Muscle of leg (tissue), 16 donors: ENCODE measurements at places on chromosomes 13 and 19. TPM values are rescaled to one million over a fixed set of nuclear protein-coding genes. Genes with fewer than 3 reads are reported as not detected.

GRCh38 chr13:101150998-101151397, 265.3 kb downstream of the NALCN start:
- DNase-seq: peak; percentile 59

Gene DMKN
- polyA plus RNA-seq: 22.6 TPM

DNA sequence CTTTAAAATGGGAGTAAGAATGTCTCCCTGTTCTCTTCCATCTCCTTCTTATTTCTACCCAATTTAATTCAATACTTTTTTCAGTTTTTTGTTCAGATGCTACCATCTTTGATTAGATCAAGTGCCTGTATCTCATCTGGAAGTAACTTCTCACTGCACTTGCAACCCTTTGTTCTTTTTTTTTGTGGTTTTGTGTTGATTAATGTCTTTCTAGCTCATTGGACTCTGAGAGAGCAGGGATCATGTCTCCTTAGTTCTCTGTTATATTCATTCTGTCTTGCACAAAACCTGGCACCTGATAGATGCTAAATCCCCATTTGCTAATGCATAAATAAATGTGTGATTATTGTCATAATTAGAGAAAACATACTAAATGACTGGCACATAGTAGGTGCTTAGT, 834 bp upstream of the ITGBL1 start:
- no peak for DNase-seq

DNA sequence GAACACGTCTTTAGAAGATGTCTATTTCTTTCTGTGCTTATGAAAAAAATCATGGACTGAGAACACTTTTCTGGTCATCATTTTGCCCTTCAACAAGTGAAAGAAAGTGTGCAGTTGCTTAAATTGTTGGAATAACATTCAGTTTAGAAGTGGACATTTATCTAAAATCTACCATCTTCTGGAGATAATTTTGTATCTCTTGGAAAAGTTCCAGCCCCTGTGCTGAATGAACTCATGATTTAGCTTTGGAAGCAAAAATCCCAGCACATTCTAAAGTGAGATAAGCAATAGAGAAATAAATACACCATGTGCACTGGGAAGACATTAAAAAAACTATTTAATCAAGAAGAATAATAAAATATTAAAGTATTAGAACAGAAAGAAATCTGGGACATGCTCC, 1420.8 kb upstream of the SLC10A2 start:
- no peak for DNase-seq

GRCh38 chr13:74573654-74574053, 439.4 kb upstream of the KLF12 start:
- DNase-seq: no peak

- DNase-seq: peak; percentile 65
Measured at GRCh38 chr19:39166571-39167391, 30.0 kb upstream of the NCCRP1 start.

GRCh38 chr13:98823442-98823841, 71.0 kb upstream of the SLC15A1 start:
- no peak for DNase-seq

DNA sequence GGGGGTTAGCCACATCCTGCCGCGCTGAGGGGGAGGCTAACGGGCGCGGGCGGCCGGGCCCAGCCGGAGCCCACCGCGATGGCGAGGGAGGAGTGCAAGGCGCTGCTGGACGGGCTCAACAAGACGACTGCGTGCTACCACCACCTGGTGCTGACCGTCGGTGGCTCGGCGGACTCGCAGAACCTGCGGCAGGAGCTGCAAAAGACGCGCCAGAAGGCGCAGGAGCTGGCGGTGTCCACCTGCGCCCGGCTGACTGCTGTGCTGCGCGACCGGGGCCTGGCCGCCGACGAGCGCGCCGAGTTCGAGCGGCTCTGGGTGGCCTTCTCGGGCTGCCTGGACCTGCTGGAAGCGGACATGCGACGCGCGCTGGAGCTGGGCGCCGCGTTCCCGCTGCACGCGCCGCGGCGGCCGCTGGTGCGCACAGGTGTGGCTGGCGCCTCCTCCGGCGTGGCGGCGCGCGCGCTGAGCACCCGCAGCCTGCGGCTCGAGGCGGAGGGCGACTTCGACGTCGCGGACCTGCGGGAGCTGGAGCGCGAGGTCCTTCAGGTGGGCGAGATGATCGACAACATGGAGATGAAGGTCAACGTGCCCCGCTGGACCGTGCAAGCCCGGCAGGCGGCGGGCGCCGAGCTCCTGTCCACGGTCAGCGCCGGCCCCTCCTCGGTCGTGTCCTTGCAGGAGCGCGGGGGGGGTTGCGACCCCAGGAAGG, 692 bp downstream of the RGS9BP start:
- no peak for DNase-seq

- peak; percentile 79 for DNase-seq
Measured at GRCh38 chr13:21796066-21796465, 125.2 kb downstream of the FGF9 start.

DNA sequence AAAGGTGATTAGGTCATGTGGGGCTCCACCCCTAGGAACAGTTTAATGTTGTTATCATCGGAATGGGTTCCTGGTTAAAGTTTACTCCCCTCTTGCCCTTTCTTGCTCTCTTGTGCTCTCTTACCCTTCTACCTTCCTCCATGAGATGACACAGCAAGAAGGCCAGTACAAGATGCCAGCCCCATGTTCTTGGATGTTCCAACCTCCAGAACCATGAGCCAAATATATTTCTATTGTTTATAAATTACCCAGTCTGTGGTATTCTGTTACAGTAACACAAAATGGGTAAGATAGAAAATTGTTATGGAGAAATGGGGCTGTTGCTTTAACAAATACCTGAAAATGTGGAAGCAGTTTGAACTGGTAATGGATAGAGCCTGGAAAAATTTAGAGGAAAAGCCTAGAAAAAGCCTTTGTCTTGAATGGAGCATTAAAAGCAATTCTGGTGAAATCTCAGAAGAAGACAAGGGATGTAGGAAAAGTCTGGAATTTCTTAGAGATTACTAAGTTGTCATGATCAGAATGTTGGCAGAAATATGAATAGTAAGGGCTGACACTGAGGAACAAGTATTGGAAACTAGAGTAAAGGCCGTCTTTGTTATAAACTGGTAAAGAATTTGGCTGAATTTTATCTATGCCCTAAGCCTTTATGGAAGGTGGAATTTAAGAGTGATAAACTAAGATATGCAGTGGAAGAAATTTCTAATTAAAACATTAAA, 53.5 kb upstream of the TSC22D1 start:
- DNase-seq: peak; percentile 13

DNA sequence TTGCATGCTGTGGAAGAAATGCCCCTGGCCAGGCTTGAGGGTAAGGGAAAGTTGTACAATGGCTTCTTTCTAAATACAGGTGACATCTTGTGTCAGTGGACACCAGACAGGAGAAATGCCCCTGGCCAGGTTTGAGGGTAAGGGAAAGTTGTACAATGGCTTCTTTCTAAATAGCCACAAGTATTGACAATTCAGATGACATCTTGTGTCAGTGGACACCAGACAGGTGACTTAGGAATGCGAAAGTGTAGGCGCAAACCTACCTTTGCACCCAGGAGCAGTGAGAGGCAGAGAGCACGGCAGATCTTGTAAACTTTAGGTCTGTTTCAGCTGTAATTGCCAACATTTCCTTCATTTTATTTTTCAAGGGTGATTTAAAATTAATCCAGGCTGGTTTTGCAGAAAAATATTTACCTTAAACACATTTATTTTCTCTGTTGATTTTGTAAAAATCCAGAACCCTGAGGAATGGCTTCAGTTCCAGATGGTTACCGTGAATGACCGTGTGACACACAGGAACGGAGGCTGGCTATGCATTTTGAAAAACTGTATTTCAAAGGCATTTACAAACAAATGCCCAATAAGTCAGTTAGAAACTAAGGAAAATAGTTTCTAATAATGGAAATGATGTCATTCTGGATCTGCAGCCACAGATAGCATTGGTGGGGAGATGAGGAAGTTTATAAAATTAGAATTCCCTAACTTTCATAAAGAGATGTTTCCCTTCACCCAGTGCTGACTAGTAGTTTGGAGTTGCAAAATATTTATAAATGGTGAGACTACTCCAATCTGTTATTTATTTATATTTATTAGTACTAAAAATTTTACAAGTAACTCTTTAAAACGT, 34.9 kb downstream of the TNFSF13B start:
- DNase-seq: peak; percentile 23

Gene GSX1
- not detected for polyA plus RNA-seq

DNA sequence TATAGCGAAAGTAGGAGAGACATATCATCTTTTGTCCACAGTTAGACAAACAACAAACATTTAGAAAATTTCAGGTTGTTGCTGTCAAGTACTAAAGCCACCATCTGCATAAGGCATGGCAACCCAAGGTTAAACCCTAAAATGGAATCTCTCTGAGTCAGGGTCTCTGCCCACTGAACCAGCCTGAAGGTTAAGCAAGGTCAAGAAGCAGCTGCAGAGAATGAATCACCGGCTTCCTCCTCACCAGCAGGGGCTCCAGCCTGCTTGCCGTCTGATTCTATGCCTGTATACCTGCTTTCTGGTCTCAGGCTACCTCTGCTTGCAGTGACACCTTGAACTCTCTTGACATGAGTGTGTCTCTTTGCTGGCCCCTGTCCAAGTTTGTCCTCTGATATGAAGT, 726.2 kb upstream of the SGCG start:
- no peak for DNase-seq

DNA sequence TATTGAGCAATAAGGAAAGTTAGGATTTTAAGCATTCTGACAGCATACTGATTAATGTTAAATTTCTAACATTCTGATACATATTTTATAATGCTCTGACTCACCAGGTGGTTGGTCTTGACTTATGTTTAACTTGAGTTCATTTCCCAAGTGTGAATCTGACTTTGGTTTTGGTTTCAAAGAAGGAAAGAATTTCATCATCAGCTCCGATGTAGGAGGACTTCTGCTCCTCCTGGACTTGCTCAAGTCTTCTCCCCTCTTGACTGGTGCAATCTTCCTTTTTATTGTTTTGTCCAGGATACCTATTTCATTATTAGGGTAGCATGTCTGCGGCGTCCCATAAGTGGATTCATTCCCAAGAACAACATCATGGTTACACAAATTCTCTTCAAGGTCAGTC, 141.3 kb downstream of the RNF17 start:
- no peak for DNase-seq

Gene CALR
- 384 TPM for polyA plus RNA-seq

DNA sequence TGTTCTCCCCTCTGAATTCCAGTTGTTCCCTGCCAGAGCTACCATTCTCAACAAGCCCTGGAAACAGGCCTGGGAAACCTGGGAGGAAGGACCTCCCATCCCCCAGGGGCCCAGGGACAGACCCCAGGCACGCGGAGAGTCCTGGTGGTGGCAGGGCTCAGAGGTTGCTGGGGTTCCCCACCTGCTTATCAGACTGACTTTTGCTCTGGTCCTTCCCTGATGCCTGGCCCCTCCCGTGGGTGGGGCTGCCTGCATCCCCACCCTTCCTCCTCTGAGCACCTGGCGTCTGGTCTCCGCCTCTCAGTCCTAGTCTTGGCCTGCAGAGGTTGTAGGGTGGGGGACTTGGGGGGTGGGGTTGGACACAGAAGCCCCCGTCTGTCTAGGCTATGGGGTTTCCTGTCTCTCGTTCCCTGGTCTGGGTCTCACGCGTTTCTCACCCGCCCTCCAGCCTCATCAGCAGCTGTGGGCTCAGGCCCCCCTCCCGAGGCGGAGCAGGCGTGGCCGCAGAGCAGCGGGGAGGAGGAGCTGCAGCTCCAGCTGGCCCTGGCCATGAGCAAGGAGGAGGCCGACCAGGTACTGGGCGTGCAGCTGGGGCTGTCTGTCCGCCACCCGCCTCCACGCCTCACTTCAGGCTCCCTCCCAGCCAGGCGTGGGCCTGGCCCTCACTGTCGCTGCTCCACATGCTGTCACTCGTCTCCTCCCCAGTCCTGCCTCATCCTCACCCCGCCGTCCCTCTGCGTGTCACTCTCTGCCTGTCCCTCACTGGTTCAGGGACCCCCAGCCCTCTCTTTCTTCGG, 13.6 kb downstream of the EPN1 start:
- DNase-seq: peak; percentile 84

GRCh38 chr19:42316223-42317211, 3.4 kb downstream of the TMEM145 start:
- DNase-seq: no peak

DNA sequence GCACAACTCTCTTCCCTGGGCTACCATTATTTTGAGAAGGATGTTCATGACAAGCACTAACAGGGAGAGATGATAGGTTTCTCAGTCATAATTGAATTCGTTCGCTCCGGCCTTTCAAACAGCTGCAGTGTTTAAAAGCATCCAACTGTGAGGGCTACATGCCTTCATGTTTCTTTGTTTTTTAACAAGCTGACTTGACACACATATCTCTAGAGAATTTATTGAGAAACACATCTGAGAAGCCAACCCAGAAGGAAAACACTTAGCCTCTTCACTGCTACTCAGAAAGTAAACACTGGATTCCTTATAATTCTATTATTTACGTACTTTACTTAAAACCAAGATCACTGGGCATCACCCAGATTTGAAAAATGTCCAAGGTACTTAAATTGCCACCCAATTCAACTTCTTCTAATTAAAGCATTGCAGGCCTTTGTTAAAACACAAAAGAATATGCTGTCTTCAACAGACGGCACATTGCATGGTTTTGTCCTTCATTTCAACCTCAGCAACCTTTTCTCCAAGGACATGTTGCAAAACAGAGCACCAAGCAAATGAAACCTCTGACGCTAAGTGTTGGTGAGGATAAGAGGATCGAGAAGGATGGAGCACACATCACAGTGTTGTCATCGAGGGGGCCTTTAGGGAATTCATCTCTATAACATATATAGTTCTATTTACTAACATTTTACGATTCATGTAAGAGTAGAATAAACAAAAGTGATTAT, 75.8 kb downstream of the TBC1D4 start:
- DNase-seq: peak; percentile 79

Gene KRTDAP
- polyA plus RNA-seq: 6.6 TPM

- no peak for DNase-seq
Measured at GRCh38 chr13:29918845-29919244, 68.4 kb upstream of the UBL3 start.

Gene LYL1
- 6.7 TPM for polyA plus RNA-seq

Gene ZNF540
- polyA plus RNA-seq: 1.6 TPM

Gene EID2
- 10.1 TPM for polyA plus RNA-seq

Gene SMIM24
- polyA plus RNA-seq: 0.73 TPM

DNA sequence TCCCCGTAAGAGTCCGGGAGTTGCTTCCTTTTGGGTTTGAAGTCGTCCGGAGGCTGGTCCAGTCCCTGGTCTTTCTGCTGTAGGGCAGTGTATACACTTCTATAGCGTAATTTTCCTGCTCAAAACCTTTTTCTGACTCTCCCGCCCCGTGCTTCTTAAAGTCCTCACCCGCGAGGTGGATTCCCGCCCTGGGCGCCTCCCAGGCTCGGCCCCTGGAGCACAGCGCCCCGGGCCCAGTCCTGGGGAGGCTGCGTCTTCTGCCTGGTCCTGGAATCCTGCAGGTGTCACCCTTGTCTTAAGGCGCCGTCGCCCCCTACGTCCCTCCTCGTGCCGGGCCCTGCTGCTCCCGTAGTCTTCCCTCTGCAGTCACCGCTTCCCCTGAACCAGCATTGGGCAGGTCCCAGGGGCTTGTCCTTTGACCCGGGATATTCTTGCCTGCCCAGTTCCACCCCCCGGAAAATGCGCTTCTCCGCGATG, 34.4 kb upstream of the ZNF808 start:
- peak; percentile 32 for DNase-seq

GRCh38 chr13:75850916-75851315, 214.8 kb downstream of the LMO7 start:
- no peak for DNase-seq

Gene IGFL4
- 1.2 TPM for polyA plus RNA-seq

Gene ZFP82
- polyA plus RNA-seq: 8.0 TPM

- no peak for DNase-seq
Measured at GRCh38 chr13:100526318-100527000, 62.1 kb downstream of the GGACT start.
